ENCODE measurements at places on chromosomes 12 and 14. TPM values are rescaled to one million over a fixed set of nuclear protein-coding genes. Genes with fewer than 3 reads are reported as not detected.

Gene SCNN1A
- total RNA-seq = 1.1 TPM

Gene C12orf60
- total RNA-seq = 0.14 TPM

Gene NKX2-8
- not detected for total RNA-seq

Gene PTPRB
- not detected for total RNA-seq

Gene SPSB2
- total RNA-seq = 2.6 TPM

Gene CDH24
- total RNA-seq = 1.5 TPM
